ENCODE measurements at places on chromosomes 3 and 15.

GRCh38 chr3:88150806-88151205 lies 1.0 kb downstream of the C3orf38 start:
- no peak for DNase-seq

DNA sequence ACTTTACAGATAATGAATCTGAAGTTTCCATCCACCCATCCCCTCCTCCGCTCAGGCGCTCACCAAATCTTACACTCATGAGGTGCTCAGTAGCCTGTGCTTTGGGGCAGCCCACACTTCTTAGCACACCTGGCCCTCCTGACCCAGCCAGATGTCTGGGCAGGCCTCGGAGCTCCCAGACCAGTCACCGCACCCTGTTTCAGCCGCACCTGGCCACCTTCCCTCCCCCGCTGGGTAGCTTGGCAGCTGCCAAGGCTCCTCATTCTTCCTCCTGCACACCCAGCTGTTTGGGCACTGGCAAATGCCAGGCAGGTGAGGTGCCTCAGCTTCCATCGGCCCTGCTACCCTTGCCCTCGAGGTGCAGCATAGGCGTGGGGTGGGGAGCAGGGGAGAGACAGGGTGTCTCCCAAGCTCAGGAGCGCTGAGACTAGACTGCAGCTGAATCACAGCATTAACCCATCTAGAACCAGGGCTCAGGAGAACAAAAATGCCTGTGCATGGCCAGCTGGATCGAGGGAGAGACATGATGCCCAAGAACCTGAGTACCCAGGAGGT lies 45.8 kb downstream of the CDC25A start:
- no peak for DNase-seq

DNA sequence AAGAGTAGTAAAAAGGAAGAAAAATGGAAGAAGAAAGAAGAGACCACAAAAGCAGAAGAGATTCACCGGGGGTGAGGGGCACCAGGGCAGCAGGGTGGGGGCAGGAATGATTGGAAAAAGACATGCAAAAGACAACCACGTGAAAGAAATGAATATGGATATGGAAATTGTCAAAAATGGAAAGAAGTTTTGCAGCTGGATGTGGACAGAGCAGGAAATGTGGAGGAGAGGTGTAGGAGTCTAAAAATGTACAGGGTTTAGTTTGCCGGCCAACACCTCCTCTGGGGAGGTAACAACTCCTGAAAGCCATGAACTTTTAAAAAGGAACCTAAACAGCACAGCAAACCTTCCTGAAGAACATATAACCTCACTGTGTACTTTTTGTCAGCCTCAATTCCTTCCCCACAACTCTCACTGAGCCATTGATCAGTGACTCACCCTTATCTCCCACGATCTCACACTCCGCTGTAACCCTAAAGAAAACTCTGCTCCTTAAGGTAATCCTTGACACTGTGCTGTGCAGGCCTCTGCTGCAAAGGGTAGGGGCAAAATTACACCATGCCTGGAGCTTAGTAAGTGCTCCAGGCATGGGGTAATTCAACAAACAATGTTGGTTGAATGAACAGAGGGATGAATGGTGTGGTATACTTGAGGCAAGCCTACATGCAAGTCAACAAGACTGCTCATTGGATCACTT lies 100.2 kb upstream of the BOC start:
- peak; percentile 47 for DNase-seq

- DNase-seq, result peak; percentile 36
Observed at GRCh38 chr3:105527949-105528348, 161.2 kb downstream of the ALCAM start.

- DNase-seq, result no peak
Observed at GRCh38 chr3:194939949-194940770, 254.5 kb downstream of the FAM43A start.

DNA sequence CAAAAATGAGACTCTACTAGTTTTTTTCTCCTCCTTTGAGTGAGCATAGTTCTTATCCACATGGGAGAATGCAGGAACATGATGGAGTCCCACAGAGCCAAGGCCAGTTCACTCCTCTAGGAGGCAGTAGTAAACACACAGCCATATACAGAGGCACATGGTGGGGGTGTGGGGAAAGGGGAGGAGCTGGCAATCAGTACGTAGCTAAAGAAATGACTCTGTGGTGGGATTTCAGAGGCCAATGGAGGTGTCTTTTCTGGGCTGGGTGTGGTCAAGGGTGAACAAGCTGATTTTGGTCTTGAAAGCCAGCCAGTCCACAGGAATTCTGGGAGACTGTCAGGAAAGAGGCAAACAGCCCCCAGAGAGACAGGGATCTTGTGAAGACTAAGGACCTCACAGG lies 6.6 kb upstream of the RAB11A start:
- DNase-seq, result peak; percentile 85

GRCh38 chr15:85691350-85692240 lies 103.1 kb downstream of the KLHL25 start:
- no peak for DNase-seq

- DNase-seq, result peak; percentile 17
Observed at GRCh38 chr15:81011593-81011992, 10.9 kb downstream of the TLNRD1 start.

DNA sequence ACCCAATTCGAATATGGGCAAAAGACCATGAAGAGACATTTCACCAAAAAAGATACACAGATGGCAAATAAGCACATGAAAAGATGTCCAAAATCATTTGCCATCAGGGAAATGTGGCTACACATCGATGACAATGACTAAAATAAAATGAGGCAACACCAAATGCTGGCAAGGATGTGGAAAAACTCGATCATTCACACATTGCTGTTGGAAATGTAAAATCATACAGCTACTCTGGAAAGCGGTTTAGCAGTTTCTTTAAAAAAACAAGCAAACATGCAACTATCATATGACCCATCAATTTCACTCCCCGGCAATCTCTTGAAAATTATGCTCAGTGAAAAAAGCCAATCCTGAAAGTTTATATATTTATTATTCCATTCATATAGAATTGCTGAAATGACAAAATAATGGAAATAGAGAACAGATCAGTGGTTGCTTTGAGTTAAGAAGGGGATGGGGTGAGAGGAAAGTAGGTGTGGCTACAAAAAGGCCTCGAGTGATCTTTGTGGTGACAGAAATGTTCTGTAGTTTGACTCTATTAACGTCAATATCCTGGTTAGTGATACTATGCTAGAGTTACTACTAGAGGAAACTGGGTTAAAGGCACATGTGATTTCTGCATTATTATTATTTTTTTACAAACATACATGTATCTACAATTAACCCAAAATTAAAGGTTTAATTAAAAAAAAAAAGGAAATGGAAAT lies 45.0 kb downstream of the DLG1 start:
- no peak for DNase-seq

DNA sequence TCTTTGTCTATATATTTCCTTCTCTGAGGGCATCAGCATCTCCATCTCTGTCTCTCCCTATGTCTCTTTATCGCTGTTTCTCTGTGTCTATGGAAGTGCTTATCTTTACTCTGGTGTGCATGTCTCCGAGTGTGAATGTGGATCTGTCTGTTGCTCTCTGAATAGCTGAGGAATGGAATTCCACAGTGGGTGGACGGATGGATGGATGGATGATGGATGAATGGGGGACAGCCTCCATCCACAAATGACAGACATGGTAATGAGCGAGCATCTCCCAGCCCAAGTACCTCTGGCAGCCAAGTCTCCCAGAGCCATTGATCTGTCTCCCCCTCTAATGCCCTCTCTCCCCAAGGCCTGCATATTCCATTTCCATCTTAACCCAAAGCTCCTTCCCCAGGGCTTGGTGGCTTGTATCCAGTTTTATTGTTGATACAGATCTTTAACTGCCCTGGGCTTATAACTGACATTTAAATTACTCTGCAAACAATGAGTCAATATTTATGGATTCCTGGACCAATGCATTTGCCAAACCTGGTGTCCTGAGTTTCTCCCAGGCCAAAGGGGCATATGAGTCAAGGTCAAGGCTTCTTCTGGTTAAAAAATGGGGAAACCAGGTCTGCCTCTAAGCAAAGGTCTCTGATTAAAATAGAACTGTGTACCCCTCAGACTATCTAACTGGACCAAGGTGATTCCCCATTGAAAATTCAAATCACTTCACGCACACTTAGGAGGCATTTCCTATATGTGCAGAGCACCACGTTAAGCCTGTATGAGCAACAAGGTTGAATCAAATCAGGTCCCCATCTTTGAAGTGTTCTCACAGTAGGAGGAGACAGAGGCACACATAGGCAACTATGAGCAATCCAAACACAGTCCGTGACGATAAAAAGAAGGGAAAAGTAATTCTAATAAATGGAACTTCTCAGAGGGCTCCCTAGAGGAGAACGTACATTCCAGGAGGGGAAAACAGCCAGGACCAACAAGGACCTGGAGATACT lies 109.9 kb downstream of the TLE3 start:
- DNase-seq, result no peak

DNA sequence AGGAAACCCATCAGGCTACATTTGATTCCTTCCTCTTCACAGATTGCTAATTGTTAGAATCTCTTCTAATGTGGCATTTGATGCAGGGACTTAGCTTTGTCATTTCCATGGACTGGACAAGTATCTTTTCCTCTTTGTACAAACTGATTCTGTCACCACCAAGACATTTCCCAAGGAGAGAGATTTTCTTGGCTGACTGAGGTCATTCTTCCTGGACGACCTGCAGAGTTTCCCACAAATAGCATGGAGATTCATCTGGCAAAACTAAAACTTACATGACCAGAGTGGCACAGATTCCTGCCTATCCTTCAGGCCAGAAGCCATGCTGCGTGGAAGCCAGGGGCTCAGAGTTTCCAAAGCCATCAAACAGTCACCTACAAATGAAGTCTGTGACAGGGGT lies 269.2 kb upstream of the LRTM1 start:
- DNase-seq, result no peak

- no peak for DNase-seq
Observed at GRCh38 chr3:40581166-40581565, 56.4 kb downstream of the ZNF621 start.

GRCh38 chr3:29363110-29363509 lies 82.2 kb downstream of the RBMS3 start:
- no peak for DNase-seq

GRCh38 chr3:150033721-150034120 lies 63.0 kb upstream of the PFN2 start:
- no peak for DNase-seq

GRCh38 chr3:139715166-139715565 lies 37.4 kb upstream of the NMNAT3 start:
- no peak for DNase-seq

GRCh38 chr15:98071786-98072185 lies 111.3 kb downstream of the ARRDC4 start:
- DNase-seq, result no peak

DNA sequence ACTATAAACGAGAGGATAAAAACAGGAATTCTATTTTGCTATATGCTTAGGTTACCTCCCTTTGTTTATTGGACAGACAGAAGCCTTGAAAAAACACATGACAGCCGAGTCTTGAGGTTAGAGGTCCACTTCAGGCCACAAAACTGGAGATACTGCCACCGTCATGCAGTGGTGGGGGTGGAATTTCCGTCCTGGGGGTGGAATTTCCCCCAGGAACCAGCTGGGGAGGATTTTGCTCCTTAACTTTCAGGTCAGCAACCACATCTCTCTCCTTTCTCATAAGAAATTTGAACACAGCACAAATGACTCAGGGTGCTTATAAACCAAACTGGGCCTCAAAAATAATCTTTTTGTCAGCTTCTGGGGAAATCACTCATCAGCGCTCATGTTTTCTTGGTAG lies 545.8 kb upstream of the ADAMTS9 start:
- DNase-seq, result peak; percentile 24

- DNase-seq, result no peak
Observed at GRCh38 chr3:13873818-13874217, 6.1 kb downstream of the WNT7A start.

GRCh38 chr3:23830869-23831484 lies 25.2 kb downstream of the UBE2E1 start:
- peak; percentile 31 for DNase-seq

DNA sequence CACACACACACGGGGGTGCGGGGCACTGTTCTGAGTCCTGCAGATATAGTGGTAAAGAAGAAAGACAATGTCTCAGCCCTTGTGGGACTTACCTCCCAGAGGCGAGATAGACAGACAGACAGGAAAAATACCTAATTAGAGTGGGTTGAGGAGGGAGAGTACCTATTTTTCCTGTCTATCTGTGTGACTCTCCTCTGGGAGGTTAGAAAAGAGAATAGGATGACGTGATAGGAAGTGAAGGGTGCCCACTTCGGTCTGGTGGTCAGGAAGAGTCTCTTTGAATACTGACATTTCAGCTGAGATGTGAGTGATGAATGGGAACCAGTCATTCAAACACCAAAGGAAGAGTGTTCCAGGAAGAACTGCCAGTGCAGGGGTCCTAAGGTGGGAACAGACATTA lies 4.1 kb upstream of the APOD start:
- DNase-seq, result no peak

GRCh38 chr15:73567020-73567419 lies 66.2 kb downstream of the NPTN start:
- no peak for DNase-seq

GRCh38 chr3:193803288-193803687 lies 210.3 kb downstream of the OPA1 start:
- DNase-seq, result no peak

- no peak for DNase-seq
Observed at GRCh38 chr3:42518800-42519567, 16.5 kb downstream of the VIPR1 start.

DNA sequence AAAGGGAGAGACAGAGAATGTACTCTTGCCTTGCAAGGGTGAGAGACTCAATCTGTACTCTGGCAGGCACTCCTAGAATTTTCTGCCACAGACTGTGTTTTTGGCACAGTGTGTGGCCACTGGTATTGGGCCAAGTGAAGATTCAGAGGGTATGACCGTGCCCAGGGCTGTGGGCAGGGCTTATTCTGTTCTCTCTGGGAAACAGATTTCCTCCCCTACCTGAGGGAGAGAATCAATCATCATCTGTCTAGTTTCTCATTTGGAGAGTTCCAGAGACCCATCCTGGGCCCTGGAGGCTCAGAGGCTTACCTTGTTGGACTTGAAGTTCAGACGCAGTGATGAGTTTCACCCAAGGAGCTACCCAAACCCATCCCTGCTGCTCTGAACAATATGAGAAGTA lies 28.2 kb downstream of the CSTA start:
- DNase-seq, result no peak

DNA sequence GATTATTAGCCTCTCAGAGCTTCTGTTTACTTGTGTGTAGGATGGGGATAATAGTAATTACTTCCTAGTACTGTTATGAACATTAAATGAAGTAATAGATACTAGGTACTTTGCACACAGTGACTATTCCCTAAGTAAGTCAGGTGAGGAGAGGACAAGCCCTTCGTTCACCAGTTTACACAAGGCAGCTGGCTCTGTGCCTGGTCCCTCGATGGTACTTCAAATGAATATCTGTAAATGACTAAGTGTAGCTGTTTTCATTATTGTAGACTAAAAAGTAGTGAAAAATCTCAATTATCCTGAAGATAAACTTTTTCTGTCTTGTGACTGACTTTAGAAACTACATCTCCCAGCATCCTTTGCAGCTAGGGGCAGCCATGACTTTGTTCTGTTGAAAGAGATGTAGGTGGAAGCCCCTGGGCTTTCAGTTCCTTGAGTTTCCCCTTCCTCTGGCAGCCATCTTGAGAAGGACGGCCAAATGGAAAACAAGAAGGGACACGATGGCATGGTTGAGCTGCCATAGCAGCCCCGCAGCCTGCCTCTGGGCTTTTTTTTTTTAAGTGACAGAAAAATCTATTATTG lies 11.7 kb upstream of the WNT7A start:
- no peak for DNase-seq

- DNase-seq, result peak; percentile 88
Observed at GRCh38 chr3:129560911-129561594, 18.1 kb downstream of the H1-8 start.

Measured in amniotic epithelial cell (primary cell).